GM12878 (cell line): ENCODE measurements at places on chromosomes 11 and 22.

DNA sequence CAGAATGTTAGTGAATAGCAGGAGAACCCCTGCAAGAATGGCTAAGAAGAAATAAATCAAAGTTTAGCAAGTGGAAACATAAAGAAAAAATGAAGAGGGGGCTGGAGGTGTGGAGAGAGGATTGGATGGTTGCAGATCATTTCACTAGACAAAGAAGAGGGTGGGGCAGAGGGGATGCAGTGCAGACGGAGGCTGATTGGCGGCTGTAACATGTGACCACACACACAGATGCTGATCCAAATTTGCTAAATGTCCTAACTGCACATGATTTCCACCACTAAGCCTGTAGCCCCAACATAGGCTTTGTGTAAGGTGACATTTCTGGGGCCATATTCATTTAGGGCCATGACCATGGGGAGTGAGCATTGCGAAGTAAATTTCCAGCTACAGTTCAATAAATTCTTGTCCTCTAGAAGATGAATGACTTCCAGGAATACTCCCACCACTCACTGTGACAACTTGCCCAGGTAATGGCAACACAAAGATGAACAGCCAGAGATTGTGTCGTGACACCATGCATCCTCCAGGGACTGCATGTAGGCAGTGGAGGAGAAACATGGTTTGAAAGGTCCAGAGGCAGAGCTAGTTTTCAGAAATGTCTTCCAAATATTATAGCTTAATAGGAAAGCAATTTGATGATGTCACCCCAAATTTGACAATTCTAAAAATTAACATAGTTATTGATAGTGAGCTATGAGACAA, 6.8 kb downstream of the KRTAP5-11 start:
- DNase-seq = no peak

GRCh38 chr11:19704213-19704612, 8.4 kb upstream of the NAV2 start:
- no peak for DNase-seq

DNA sequence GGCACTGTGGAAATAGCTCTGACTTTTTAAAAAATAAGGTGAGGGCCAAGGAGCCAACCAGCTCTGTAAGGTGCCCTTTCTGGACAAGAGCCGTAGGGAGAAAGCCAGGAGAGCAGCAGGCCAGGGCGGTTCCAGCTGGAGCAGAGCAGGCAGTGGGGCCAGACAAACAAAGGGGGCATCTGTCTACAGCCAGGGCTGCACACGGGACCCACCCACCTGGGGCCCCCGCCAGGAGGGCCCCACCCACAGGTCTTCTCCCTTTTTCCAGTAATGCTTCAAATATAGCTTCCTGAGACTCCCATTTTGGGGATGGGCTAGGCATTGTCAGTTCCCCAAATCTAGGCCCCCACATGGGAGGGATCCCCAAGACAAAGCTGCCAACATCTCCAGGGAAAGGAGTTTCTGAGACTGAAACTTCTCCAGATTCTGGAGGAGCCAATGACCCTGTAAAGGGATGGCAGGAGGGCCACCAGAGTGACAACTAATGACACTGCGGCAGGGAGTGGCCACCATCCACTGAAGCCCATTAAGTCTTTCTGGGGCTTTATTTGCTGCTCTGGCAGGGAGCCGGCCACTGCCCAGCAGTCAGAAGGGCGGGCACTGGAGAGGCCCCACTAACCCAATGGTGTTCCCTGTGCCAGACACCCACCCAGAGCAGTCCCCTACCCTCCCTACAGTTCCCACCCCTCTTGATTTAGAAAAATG, 1.9 kb downstream of the ZFTA start:
- no peak for DNase-seq

DNA sequence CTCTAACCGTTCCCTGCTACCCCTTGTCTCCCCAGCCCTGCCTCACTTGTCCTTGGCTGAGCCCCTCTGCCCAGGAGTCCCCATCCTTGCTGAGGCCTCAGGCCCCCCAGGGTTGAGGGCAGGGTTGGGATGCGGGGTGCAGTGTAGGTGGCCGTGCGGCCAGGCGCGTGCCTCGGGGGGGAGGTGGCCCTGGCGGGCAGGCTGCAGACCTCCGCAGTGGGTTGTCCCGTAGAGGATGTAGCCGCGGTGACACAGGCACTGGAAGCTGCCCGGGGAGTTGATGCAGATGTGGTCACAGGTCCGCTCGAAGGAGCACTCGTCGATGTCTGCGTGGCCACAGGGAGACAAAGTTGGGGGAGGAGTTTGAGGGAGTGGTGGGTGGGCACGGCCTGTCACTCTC, 41.9 kb upstream of the TTLL12 start:
- no peak for DNase-seq

DNA sequence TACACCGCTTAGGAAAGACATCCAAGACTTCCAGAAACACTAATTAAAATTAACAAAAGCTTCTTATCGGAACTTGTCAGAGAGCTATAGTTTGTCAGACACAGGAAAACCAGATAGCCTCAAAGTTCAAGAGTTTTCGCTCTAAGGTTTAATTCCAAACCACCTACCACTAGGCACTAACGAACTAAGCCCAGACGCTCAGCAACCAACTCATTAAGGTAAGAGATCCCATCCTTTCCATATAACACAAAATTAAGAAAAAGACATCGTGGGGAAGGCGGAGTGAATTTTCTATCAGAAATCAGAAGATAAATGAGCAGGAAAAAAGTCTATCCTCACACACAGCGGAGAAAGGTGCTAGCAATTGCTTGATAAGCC, 382 bp downstream of the IMMP1L start:
- DNase-seq = no peak

GRCh38 chr11:521177-521688, 14.1 kb downstream of the HRAS start:
- DNase-seq = no peak

- DNase-seq = no peak
Measured at GRCh38 chr11:7034019-7034418, 13.7 kb downstream of the NLRP14 start.

GRCh38 chr11:32919338-32919737, 26.7 kb downstream of the QSER1 start:
- no peak for DNase-seq

- DNase-seq = no peak
Measured at GRCh38 chr11:83609191-83609590, 323.0 kb upstream of the CCDC90B start.

GRCh38 chr11:33389635-33390034, 132.5 kb downstream of the HIPK3 start:
- DNase-seq = peak; percentile 45

- no peak for DNase-seq
Measured at GRCh38 chr11:113411536-113411935, 24.0 kb downstream of the ANKK1 start.

GRCh38 chr11:95443386-95443785, 212.4 kb upstream of the SESN3 start:
- DNase-seq = peak; percentile 48

GRCh38 chr11:45212566-45213315, 66.3 kb downstream of the PRDM11 start:
- no peak for DNase-seq

GRCh38 chr11:10029386-10030121, 264.5 kb downstream of the SBF2 start:
- no peak for DNase-seq

- no peak for DNase-seq
Measured at GRCh38 chr22:41308054-41308453, 6.7 kb downstream of the ZC3H7B start.

DNA sequence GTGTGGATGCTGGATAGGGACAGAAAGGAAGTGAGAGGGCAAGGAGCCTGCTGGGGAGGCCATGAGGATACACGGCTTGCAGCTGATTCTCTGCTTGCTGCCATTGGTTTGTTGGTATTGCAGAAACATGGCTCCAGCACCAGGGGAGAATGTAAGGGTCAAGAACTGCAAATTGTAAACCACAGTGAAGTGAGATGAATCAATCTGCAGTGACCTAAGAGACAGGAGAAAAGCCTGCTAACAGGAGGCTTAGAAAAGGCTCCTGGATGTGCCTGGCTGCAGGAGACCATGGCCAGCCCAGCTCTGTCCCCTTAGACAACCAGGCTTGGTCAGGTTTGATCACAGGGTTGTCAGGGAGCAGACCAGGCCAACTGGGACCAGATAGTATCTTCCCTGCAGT, 233.7 kb upstream of the CADM1 start:
- no peak for DNase-seq

DNA sequence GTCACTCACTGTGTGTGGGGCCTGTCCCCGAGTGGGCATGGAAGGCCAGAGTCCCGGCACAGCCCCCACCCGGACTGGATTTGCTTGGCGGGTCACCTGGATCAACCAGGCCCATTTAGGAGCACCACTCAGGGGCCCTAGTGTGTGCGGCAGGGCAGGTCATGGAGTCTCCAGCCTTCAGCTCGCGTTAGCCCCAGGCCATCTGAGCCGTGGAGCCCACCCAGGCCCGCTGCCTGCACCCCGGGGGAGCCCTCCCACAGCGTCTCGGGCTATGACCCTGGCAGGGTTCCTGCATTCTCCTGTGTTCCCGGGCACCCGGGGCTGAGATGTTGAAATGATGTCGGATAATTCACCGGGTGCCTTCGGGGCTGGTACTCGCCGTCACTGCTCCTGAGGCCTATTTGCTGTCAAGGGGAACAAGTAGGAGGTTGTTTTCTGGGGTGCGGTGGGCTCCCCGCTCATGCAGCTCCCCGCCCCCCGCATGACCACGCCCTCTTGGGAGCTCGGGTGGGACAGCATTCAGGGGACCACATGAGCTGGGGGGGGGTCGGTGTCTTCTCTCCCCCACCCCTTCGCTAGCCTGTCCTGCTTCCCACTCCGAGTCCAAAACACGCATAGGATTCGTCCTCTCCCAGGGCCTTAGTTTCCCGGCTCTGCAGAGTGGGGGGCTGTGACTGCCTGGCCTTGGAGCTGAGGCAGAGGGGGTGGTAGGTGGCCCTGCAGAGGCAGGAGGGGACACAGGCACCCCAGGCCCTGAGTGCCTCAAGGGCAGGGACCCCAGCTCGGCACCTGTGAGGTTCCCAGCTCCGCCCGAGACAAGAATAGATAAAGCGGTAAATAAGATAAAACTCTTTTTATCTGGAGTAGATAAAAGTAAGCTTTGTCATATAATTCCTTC, 77.2 kb downstream of the KCNQ1 start:
- no peak for DNase-seq

DNA sequence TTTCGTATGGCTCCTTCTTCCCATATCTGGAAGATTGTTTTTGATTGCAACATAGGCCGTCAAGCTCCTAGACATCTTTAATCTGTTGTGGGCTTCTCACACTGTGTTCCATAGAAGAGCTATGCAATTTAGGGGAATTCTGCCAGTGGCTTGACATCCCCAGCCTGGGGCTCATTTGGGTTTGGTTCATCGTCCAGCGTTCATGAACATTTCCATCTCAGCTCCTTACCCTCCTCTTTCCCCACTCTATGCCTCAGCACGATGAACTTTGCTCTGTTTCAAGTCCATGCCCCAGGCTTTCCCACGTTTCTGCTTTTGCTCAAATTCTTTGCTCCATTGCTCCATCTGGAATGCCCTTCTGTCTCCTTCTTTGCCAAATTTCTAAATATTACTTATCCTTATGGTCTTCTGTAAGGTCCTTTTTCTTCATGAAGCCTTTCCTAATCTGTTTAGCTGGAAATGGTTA, 26.1 kb upstream of the CLMP start:
- no peak for DNase-seq

- no peak for DNase-seq
Measured at GRCh38 chr11:73977856-73978519, 4.7 kb downstream of the UCP2 start.

- no peak for DNase-seq
Measured at GRCh38 chr11:66032957-66033735, 6.9 kb upstream of the CATSPER1 start.

GRCh38 chr11:91984033-91984584, 240.5 kb upstream of the FAT3 start:
- no peak for DNase-seq

GRCh38 chr11:123472236-123472935, 42.3 kb downstream of the GRAMD1B start:
- no peak for DNase-seq

- no peak for DNase-seq
Measured at GRCh38 chr22:30802202-30803166, 107.8 kb downstream of the OSBP2 start.

GRCh38 chr22:37241351-37242142, 2.5 kb downstream of the RAC2 start:
- DNase-seq = no peak

DNA sequence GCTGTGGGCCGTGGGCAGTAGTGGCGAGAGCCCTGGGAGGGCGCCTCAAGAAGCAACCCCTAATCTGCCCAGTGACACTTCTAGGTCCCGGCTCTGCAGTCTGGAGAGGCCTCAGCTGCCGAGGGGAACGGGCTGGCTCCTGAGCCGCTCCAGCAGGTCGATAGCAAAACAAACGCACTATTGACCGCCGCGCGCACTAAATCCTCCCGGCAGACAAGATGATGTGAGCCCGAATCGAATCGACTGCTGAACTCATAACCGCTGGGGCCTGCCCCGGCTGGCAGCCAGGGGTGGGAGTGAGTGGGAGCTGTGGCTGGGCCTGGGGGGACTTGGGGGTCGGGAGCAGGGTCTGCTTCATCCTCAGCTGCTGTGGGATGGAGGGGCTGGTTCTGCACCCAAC, 36.1 kb downstream of the FLRT1 start:
- DNase-seq = no peak

- no peak for DNase-seq
Measured at GRCh38 chr11:76159983-76160661, 46.2 kb downstream of the WNT11 start.

DNA sequence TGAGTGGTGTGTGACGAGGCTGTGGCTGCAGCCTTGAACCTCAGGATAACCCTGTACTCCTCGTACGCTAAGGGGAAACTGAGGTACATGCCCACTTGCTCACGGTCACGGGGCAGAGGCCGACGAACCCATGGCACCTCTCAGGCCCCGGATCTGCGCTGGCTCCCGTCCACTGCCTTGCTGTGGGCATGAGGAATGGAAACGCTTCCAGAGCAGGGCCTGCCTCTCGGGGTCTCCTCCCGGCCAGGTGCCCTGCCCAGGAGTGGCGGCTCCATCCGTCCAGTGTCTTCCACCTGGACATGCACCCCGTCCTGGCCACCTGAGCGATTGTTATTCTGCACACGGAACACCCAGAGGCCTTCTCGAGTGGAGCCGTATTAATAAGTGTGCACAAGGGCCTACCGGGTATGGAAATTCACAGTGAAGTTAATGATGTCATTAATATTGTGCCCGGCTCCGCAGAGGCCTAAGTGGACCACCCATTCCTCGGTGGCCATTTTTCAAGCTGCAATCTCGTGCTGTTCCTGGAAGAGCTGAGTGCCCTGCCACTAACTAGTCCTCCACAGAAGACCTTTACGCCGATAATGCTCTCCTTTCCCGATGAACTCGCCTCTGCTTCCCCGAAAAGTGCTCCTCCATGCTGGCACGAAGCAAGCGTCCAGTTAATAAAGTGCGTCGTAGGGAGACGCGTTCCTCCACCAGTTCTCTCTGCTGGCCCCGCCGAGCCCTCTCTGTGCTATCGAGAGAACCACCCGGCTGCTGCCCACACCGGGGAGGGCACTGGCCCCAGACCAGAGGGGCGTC, 927.9 kb downstream of the BRD1 start:
- no peak for DNase-seq

- no peak for DNase-seq
Measured at GRCh38 chr11:9259981-9260837, 4.9 kb downstream of the DENND5A start.

- DNase-seq = no peak
Measured at GRCh38 chr22:38728871-38729796, 23.4 kb downstream of the GTPBP1 start.

GRCh38 chr22:23565305-23565914, 14.7 kb downstream of the IGLL1 start:
- no peak for DNase-seq
